Sigmoid colon (tissue), 7 donors: ENCODE measurements at places on chromosomes 1 and 21. TPM values are rescaled to one million over a fixed set of nuclear protein-coding genes. Genes with fewer than 3 reads are reported as not detected.

LIPI gene
- not detected for polyA plus RNA-seq

THEM5 gene
- not detected for polyA plus RNA-seq

PTPRF gene
- 125 TPM for polyA plus RNA-seq

SLC25A34 gene
- 16.0 TPM for polyA plus RNA-seq

CASQ2 gene
- 1.8 TPM for polyA plus RNA-seq

ATP8B2 gene
- polyA plus RNA-seq: 7.2 TPM

HUNK gene
- 2.1 TPM for polyA plus RNA-seq

CYP4Z1 gene
- polyA plus RNA-seq: not detected

KCNH1 gene
- polyA plus RNA-seq: not detected

GRCh38 chr1:103459346-103459745 lies 66.2 kb upstream of the RNPC3 start:
- no peaks in the 10 kb centered on the region for H3K4me1 ChIP-seq
- no peak overlapping the region for H3K27ac ChIP-seq
- no peaks in the 10 kb centered on the region for H3K27me3 ChIP-seq
- H3K4me3 ChIP-seq: no peak overlapping the region
- no peak for DNase-seq
- H3K36me3 ChIP-seq: no peaks in the 10 kb centered on the region

- peaks cover 48% of the 10 kb centered on the region for H3K4me1 ChIP-seq
- H3K36me3 ChIP-seq: no peaks in the 10 kb centered on the region
- peak overlapping the region; percentile 81 for H3K4me3 ChIP-seq
- DNase-seq: no peak
- H3K27ac ChIP-seq: peak overlapping the region; percentile 82
- peaks cover 20% of the 10 kb centered on the region for H3K27me3 ChIP-seq
Measured at GRCh38 chr21:34887105-34887442, 162.0 kb downstream of the RUNX1 start.

DNA sequence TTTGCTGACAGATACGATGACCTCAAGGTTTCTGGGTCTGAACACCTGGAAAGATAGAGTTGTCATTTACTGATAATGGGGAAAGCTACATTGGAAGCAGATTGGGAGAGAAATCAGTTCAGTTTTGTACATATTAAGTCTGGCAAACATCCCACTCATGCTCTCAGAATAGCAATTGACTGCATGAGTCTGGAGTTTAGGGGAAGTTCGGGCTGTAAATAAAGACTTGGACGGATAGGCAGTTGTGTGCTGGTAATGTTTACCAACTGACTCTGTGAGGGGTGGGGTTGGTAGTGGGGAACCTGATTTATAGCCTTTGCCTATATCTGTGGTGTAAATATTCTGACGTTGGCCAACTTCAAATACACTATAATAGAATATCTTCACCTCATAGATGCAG lies 4.0 kb downstream of the H6PD start:
- peak overlapping the region; percentile 81 for H3K27ac ChIP-seq
- H3K4me1 ChIP-seq: peaks cover 62% of the 10 kb centered on the region
- H3K4me3 ChIP-seq: no peak overlapping the region
- H3K36me3 ChIP-seq: no peaks in the 10 kb centered on the region
- no peaks in the 10 kb centered on the region for H3K27me3 ChIP-seq
- no peak for DNase-seq

- peaks cover 10% of the 10 kb centered on the region for H3K36me3 ChIP-seq
- DNase-seq: no peak
- H3K4me1 ChIP-seq: peaks cover 9% of the 10 kb centered on the region
- no peak overlapping the region for H3K27ac ChIP-seq
Measured at GRCh38 chr1:7847599-7847998, 5.3 kb downstream of the UTS2 start.

- H3K4me3 ChIP-seq: peak overlapping the region; percentile 97
- H3K27ac ChIP-seq: peak overlapping the region; percentile 81
- no peak for DNase-seq
- no peaks in the 10 kb centered on the region for H3K27me3 ChIP-seq
- no peaks in the 10 kb centered on the region for H3K36me3 ChIP-seq
Measured at GRCh38 chr1:15410884-15411245, 1.2 kb downstream of the EFHD2 start.

DNA sequence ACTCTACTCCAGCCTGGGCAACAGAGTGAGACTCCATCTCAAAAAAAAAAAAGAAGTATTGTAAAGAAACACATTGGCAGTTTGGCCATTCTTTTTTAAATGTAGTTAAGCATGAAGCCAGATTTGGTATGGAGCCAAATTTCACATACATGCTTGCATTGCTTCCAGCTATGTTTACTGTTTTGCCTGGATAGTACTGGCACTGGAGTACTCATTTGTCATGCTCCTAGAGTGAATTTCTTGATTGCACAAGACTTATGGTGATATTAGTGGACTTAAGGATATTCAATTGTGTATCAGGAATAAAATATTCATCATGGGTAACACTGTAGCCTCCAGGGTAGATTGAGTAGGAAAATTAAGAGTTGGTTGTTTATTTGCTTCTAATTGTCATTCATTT lies 24.5 kb upstream of the SLC9A1 start:
- H3K27ac ChIP-seq: no peak overlapping the region
- no peak overlapping the region for H3K4me3 ChIP-seq
- H3K36me3 ChIP-seq: no peaks in the 10 kb centered on the region
- H3K4me1 ChIP-seq: no peaks in the 10 kb centered on the region
- no peaks in the 10 kb centered on the region for H3K27me3 ChIP-seq
- no peak for DNase-seq

DNA sequence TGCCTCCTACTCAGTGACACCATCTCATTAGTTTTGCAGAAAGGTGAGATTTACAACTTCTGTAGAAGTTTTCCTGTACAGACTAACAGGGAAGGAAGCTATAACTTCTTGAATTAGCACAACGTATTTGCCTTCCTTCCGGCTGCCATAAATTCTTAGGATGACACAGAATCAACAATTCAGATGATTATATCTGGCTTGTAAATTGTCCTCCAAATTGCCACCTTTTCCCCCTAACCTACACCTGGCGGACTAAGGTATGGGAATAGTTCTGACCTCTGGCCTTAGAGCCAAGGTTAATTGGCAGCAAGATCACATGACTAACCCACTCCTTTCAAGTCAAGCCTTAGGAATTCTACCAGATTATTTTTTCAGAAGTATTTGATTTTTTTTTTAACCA lies 284.3 kb downstream of the LMO4 start:
- no peaks in the 10 kb centered on the region for H3K27me3 ChIP-seq
- no peak for DNase-seq
- no peaks in the 10 kb centered on the region for H3K36me3 ChIP-seq
- H3K27ac ChIP-seq: no peak overlapping the region
- peaks cover 21% of the 10 kb centered on the region for H3K4me1 ChIP-seq
- no peak overlapping the region for H3K4me3 ChIP-seq

GRCh38 chr1:239947801-239948200 lies 143.9 kb upstream of the FMN2 start:
- H3K4me1 ChIP-seq: no peaks in the 10 kb centered on the region
- H3K36me3 ChIP-seq: no peaks in the 10 kb centered on the region

DNA sequence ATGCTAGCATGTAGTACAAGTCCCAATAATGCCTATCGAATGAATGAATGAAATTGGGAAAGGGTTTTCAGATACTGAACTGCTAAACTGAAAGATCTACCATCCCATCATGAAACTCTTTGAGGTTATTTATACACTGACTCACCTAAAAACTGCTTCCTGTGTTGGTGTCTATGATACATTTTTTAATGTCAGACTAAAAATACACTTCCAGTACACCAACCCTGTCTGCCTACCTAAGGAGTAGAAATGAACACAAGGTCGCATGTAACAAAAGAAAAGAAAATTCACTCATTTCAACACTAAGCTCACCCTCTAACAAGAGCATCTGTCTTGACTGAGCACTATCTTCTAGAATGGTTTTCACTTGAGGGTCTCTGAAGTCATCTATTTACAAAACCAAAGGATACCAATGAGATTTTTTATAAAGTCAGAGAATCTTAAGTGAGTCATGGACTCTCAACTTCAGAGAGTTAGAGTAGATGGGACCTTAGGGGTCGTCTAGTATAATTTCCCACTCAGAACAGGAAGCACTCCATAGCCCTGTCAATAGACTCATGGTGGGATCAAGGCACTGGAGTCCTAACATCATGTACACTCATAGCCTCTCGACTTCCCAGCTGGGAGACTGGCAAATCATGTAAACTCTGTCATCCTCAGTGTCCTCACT lies 53.4 kb downstream of the WLS start:
- H3K27me3 ChIP-seq: no peaks in the 10 kb centered on the region
- no peak for DNase-seq
- H3K36me3 ChIP-seq: no peaks in the 10 kb centered on the region
- H3K4me1 ChIP-seq: peaks cover 39% of the 10 kb centered on the region
- H3K27ac ChIP-seq: no peak overlapping the region

GRCh38 chr1:237838320-237838719 lies 52.4 kb downstream of the ZP4 start:
- H3K27me3 ChIP-seq: no peaks in the 10 kb centered on the region
- no peak overlapping the region for H3K4me3 ChIP-seq
- no peak for DNase-seq
- no peaks in the 10 kb centered on the region for H3K36me3 ChIP-seq
- H3K27ac ChIP-seq: no peak overlapping the region
